ENCODE measurements at places on chromosomes 2 and 18.

- peaks cover 3% of the 10 kb centered on the region for H3K36me3 ChIP-seq
- no peak overlapping the region for H3K4me3 ChIP-seq
- no peak overlapping the region for H3K27ac ChIP-seq
- DNase-seq = no peak
Observed at GRCh38 chr2:2877427-2877826, 500.2 kb downstream of the EIPR1 start.

GRCh38 chr2:106363791-106364190, 104.4 kb downstream of the RGPD3 start:
- H3K4me3 ChIP-seq = no peak overlapping the region
- H3K27ac ChIP-seq = no peak overlapping the region
- DNase-seq = no peak
- H3K36me3 ChIP-seq = peaks cover 5% of the 10 kb centered on the region

- no peaks in the 10 kb centered on the region for H3K36me3 ChIP-seq
- no peak for DNase-seq
- no peak overlapping the region for H3K27ac ChIP-seq
- H3K4me1 ChIP-seq = peaks cover 3% of the 10 kb centered on the region
- peaks cover 3% of the 10 kb centered on the region for H3K27me3 ChIP-seq
- H3K4me3 ChIP-seq = no peak overlapping the region
Observed at GRCh38 chr2:8380566-8380965, 301.3 kb upstream of the ID2 start.

DNA sequence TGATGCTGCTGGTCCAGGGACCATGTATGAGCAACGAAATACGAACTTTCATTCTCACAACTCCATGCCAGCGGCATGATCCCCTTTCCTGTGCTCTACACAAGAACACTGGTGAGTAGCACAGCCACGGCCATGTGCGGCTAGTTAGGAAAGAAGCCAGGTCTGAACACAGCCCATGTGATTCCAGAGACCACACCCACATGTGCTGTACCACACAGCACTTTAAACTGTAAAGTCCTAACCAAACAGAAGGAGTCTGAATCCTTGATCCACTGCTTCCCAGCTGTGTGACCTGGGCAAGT, 33.0 kb upstream of the ACAA2 start:
- peaks cover 2% of the 10 kb centered on the region for H3K27me3 ChIP-seq
- H3K27ac ChIP-seq = no peak overlapping the region
- H3K36me3 ChIP-seq = no peaks in the 10 kb centered on the region
- no peak for DNase-seq

DNA sequence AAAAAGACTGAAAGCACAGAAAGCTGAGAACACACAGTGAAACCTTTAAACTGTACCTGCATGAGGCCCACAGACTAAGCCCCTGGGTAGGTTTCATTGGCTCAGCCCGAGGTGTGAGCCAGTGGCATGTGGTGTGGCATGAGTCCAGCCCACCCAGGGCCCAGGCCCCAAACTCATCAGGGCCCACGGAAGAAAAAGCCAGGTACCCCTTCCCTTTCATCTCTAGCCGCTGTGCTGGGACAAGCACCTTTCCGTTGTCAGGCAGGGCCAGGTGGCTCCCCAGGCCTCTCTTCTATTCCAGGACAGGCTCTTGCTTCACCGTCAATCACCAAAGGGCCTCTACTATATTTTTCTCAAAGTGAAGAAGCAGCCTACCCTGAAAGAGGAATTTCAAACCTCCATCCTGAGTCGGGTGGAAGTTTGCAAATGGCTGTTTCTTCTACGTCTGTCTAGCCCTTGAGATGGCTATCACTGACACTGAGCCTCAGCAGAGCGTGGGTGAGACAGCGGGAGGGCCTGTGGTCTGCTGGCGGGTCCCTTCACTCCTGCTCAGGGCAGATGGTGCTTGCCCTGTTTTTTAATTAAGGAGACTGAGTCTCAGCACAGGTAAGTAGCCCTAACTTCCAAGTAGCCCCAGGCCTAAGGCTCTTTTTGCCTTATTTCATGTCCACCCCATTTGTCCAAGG, 8.6 kb downstream of the DNAJB2 start:
- peaks cover 12% of the 10 kb centered on the region for H3K4me1 ChIP-seq
- no peaks in the 10 kb centered on the region for H3K27me3 ChIP-seq
- no peak for DNase-seq
- no peak overlapping the region for H3K4me3 ChIP-seq
- no peaks in the 10 kb centered on the region for H3K36me3 ChIP-seq

DNA sequence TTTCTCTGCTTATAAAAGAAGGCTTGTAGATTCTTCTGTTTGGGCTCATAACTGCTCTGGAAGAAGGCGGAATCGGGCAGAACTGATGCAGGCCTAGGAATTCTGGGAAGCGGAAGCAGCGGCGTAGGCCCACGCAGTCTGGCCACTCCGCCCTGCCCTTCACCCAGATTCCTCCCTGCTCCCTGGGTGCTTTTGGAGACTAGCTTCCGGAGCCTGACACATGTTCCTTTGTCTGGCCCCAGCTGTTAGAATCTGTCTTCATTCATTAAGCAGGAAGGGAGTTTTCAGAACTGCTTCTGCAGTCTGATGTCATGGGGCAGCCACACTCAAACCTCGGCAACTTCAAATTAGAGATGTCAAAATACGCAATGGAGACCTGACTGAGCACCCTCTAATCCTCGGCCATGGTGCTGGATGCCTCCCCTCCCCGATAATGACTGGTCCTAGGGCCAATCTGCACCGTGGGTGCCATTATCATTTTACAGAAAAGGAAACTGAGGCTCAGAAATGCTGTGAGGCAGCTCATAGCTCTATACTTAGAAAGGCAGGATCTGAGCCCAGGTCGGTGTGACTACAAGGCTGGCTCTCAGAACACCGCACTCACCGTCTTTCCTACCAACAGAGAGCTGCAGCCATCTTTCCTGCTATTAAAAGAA, 275.7 kb downstream of the MYCN start:
- peaks cover 19% of the 10 kb centered on the region for H3K4me1 ChIP-seq
- H3K27ac ChIP-seq = peak overlapping the region; percentile 81
- H3K27me3 ChIP-seq = no peaks in the 10 kb centered on the region

- no peak for DNase-seq
- H3K4me3 ChIP-seq = no peak overlapping the region
- H3K27me3 ChIP-seq = peaks cover 4% of the 10 kb centered on the region
- H3K4me1 ChIP-seq = peaks cover 10% of the 10 kb centered on the region
- H3K36me3 ChIP-seq = no peaks in the 10 kb centered on the region
Observed at GRCh38 chr2:227720680-227721079, 2.9 kb upstream of the SLC19A3 start.

DNA sequence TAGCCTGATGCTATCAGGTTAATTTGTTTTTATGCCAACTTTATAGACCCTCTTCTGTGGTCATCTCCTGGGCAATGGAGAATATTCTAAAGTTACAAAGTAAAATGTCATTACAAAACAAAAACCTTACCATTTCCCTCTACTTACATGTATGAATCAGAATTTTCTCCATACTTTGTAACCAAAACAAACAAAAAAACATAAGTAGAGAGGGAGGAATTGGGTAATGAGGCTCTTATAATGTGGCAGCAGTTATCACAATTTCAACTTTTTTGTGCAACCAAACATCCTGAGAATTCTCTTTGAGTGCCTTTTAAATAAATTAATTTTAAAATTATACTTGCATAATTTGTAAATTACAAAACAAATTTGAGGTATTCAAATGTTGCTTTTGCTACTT, 332.8 kb downstream of the TXNL1 start:
- no peak overlapping the region for H3K4me3 ChIP-seq
- peaks cover 26% of the 10 kb centered on the region for H3K4me1 ChIP-seq
- H3K36me3 ChIP-seq = no peaks in the 10 kb centered on the region

DNA sequence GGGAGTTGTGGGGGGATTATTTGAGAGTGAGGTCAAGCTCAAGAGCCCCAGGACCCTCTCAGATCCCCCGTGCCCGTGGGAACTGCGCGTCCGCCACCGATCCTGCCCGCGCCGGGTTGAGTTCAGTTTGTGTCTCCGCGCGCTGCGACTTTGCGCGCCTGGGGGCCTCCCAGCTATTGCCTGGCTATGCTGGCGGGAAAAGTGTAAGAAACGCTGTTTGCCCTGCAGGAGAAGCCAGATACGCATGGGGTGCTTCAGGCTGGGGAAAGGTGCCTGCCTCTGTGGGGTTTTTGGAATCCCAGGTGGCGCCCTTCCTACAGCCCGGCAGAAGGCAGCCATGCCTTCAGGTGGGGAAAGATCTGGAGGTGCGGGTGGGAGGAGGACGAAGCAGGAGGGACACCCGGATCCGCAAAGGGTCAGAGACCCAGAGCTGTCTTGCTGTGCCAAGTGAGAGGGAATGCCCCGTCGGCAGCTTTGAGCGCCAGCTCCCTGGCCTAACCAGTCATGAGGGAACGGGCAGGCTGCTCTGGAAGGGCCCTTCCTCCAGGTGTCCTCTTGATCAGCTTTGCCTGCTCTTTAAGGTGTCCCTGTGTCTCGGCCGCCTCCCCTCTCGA, 22.5 kb downstream of the TEX44 start:
- peak overlapping the region; percentile 55 for H3K27ac ChIP-seq
- H3K36me3 ChIP-seq = no peaks in the 10 kb centered on the region
- H3K27me3 ChIP-seq = peaks cover 6% of the 10 kb centered on the region
- H3K4me3 ChIP-seq = peak overlapping the region; percentile 74
- no peak for DNase-seq

GRCh38 chr2:101419096-101419663, 31.9 kb upstream of the CREG2 start:
- H3K36me3 ChIP-seq = no peaks in the 10 kb centered on the region
- H3K4me1 ChIP-seq = peaks cover 14% of the 10 kb centered on the region
- H3K27me3 ChIP-seq = peaks cover 12% of the 10 kb centered on the region
- no peak overlapping the region for H3K4me3 ChIP-seq
- no peak overlapping the region for H3K27ac ChIP-seq

DNA sequence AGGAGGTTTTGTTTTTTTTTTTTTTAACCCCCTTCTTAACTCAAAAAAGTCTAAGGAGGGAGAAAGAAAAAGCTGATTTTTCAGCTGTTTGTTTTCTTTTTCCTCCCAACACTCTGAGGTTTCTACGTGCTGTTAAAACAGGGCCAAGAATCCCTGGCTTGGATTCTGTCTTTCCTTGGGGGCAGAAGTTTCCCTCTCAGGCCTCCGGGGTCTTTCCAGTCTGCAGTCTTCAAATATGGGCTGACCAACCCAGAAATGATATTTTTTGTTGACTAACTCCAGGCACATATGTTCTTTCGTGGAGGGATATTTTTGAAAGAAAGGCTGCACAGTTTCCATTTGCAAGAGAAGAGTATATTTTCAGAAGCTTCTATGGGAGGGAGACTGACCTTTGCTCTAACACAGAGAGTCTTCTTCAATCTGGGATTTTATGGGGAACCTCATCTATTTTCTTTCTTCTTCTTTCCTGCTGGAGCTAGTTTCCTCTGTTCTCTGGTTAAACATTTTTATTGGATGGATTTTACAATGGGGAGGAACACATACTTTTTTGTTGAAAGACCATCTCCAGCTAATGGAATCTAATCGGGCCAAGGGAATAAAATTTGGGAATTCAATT, 93.3 kb upstream of the SPRED2 start:
- H3K36me3 ChIP-seq = peaks cover 6% of the 10 kb centered on the region
- no peak for DNase-seq
- peaks cover 2% of the 10 kb centered on the region for H3K4me1 ChIP-seq
- H3K27me3 ChIP-seq = no peaks in the 10 kb centered on the region
- no peak overlapping the region for H3K4me3 ChIP-seq

All from glutamatergic neuron (in vitro differentiated cells).